ENCODE measurements at places on chromosomes 2 and 18. TPM values are rescaled to one million over a fixed set of nuclear protein-coding genes. Genes with fewer than 3 reads are reported as not detected.

- ATAC-seq: no peak
Measured at GRCh38 chr2:74130211-74130995, 17.3 kb downstream of the BOLA3 start.

DNA sequence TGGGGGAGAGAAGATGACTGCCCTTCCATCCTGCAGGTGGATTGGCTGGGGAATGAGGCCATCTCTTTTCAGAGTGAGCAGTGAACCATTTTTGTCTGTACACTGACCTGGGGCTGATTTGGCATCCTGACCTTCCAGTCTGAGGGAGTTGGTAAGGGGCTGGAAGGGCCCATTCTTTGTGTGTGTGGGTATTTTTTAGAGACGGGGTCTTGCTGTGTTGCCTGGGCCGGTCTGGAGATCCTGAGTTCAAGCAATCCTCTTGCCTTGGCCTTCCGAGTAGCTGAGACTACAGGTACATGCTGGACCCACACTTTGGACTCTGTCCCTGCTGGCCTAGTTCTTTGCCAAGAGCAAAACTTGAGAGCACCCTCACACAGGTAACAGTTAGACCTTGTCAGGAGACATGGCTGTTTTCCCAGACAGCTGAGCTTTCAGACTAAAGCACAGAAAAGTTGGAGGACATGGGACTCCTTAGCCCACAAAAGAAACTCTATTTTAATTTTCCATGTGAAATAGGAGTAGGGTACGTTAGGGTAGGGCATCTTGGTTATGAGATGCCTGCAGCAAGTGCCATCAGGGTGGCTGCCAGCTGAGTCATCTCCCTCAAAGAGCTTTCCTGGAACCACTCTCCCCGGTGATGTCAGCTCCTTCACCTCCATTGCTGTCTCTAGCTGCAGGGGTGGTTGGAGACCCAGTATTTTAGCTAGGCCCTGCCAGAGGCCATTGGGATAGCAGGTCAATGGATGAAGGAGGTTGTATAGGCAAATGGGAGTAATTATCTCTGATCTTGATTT, 60.7 kb downstream of the DGKD start:
- ATAC-seq: no peak

- ATAC-seq: peak; percentile 13
Measured at GRCh38 chr2:223101340-223102039, 49.5 kb downstream of the KCNE4 start.

GRCh38 chr2:62343636-62344337, 147.9 kb downstream of the B3GNT2 start:
- no peak for ATAC-seq

DNA sequence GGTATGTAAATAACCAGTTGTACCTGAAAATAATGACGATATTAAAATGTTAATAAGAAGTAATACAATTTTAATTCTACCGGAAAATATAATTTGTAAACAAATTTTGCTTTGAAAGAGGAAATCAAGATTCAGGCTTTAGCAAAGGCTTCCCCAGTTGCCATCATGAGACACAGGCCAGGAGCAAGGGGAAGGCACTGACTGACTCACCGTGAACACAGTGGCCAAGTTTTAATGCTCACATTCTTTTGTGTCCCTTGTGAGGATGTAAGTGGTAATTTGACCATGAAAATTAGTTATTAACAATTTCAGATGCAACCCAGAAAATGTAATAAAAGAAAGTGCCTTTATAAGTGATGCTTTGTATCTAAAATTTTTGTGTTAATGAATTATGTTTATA, 164.1 kb downstream of the GREB1L start:
- ATAC-seq: no peak

GRCh38 chr2:57432528-57432927, 614.1 kb upstream of the VRK2 start:
- no peak for ATAC-seq

GRCh38 chr18:34358923-34359322, 134.2 kb upstream of the NOL4 start:
- no peak for ATAC-seq

- ATAC-seq: no peak
Measured at GRCh38 chr2:193518041-193518817, 1323.5 kb upstream of the TMEFF2 start.

The PPP1R1C gene
- not detected for total RNA-seq

The RPRM gene
- 2.6 TPM for total RNA-seq

The TSN gene
- total RNA-seq: 29.9 TPM

The CPLX4 gene
- total RNA-seq: not detected

The COQ10B gene
- total RNA-seq: 66.8 TPM

Data from gastroesophageal sphincter (tissue), 4 donors.